ENCODE measurements at places on chromosomes 13 and 19.

DNA sequence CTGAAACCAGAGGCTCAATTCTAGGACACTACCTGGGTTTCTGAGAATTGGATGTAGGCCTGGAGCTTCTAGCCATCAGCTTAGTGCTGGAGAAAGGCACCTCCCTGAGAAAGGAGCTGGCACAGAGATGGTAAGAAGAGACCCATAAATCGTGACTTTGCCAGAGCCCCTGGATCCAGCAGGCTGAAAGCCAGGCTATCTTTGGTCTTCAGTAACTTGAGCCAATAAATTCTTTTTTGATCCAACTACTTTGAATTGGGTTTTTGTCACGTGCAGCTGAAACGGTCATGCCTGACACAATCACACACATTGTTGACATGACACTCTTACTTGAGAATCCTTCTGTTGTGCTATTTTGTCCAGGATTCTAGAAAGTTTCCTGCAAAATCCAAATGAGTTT is 103.4 kb downstream of the LHFPL6 start:
- no peak for DNase-seq

DNA sequence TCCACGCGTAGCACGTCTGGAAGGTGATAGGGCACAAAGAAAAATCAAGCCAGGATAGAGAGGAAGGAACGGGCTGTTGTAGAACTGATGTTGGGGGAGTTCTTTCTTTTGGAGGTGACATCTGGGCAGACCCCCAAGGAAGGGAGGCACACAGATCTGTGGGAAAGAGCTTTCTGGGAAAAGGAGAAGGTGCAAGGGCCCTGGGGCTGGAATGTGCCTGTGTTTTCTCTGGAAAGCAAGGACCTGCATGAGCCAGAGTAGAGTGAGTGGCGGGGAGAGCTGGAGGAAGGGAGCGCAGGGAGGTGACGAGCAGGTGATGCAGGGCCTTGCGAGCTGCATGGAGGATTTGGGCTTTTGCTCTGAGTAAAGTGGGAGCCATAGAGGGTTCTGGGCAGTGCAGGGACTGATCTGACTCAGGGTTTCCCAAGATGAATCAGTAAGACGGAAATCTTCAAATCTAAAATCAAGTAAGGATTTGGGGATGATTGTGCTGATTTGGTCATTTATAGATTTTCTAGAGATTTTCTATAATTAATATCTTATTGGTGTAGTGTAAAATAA is 30.8 kb downstream of the SMARCA4 start:
- no peak for DNase-seq

GRCh38 chr13:23610966-23611491 is 40.8 kb downstream of the TNFRSF19 start:
- DNase-seq: peak; percentile 28

GRCh38 chr13:114034481-114034891 is 60.6 kb upstream of the C13orf46 start:
- DNase-seq: no peak

DNA sequence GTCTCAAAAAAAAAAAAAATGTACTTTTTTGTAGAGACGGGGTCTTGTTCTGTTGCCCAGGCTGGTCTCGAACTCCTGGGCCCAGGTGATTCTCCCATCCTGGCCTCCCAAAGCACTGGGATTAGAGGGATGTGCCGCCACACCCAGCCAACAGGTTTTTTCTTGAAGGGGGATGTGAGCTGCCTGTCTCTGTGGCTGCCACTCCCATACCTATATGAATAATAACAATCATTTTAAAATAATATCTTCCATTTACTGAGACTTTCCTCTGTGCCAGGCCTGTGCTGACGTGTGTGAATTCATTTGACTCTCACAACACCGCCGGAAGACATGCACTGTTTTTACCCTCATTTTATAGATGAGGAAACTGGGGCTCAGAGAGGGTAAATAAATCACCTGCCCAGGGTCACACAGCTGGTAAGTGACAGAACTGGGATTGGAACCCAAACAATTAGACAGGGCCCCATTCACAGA is 7.2 kb upstream of the BCL3 start:
- DNase-seq: no peak

- DNase-seq: no peak
These were observed 65.6 kb downstream of the UFM1 start for GRCh38 chr13:38415233-38415632.

GRCh38 chr13:27446986-27447583 is 3.3 kb downstream of the MTIF3 start:
- no peak for DNase-seq

DNA sequence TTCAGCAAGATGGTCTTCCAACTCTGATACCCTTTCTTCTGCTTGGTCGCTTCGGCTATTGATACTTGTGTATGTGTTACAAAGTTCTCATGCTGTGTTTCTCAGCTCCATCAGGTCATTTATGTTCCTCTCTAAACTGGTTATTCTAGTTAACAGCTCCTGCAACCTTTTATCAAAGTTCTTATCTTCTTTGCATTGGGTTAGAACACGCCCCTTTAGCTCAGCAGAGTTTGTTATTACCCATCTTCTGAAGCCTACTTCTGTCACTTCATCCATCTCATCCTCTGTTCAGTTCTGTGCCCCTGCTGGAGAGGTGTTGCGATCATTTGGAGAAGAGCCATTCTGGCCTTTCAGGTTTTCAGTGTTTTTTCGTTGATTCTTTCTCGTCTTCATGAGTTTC is 18.7 kb downstream of the ACOD1 start:
- no peak for DNase-seq

GRCh38 chr19:8445488-8446001 is 770 bp downstream of the HNRNPM start:
- DNase-seq: no peak

GRCh38 chr13:105990256-105990958 is 545.1 kb downstream of the EFNB2 start:
- DNase-seq: no peak

- no peak for DNase-seq
These were observed 875 bp upstream of the PEAK3 start for GRCh38 chr19:2282862-2283237.

DNA sequence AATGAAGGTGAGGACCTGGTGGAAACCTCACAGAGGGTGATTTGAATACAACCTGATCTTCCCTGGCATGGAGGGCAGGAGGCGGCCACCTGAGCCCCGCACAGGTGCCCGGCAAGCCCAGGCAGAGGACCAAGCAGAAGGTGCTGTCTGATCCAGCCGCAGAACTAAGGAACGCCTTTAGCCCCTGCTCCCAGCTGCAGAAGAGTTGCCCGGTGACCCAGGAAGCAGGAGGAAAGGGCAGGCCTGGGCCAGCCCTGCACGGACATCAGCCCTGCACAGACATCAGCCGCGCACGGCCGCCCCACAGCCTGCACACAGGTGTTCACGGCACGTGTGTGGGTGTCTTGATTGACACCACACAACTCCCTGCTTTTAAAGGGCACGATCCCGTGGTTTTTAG is 43.1 kb downstream of the RASA3 start:
- DNase-seq: no peak

DNA sequence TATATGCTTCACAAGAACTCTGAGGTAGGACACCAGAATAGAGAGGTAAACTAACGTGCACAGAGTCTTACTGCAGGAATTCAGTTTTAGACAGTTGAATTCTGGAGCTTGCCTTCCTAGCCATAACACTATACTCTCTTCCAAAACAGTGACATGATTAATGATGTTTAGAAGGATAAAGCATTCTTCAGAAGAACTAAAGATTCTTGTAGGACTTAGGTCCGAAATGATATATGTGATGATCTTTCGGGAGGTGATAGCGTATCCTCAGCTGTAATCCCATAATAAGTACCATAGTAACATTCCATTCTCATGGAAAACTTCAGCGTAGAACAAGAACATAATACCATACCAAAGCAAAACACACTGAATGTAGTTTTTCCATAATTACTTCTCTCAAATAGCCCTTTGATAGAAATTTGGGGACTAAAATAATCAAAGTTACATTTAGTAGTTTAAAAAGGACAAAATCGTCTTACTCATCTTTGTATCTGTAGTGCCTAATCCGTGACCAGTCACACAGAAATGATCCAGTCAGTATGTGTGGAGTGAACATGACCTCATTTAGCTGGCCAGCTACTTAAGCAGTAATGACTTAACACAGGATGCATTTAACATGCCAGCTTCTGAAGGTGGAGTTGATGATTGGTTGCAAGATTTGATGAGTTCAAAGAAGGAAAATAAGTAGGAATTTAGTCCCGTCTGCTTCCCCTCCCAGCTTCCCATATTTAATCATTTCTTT is 38.4 kb downstream of the PIBF1 start:
- DNase-seq: no peak

- DNase-seq: no peak
These were observed 420.5 kb downstream of the DIAPH3 start for GRCh38 chr13:59743195-59743594.

- no peak for DNase-seq
These were observed 202.4 kb upstream of the EDNRB start for GRCh38 chr13:78121001-78121400.

- no peak for DNase-seq
These were observed 81.2 kb downstream of the TBC1D4 start for GRCh38 chr13:75400775-75401174.

Measured in fibroblast of the conjunctiva (primary cell).